ENCODE measurements at places on chromosomes 5 and 9.

- DNase-seq = no peak
These were observed 366.3 kb upstream of the ADAMTS16 start for GRCh38 chr5:4773827-4774317.

GRCh38 chr5:40030661-40031060 is 605.9 kb upstream of the DAB2 start:
- no peak for DNase-seq

DNA sequence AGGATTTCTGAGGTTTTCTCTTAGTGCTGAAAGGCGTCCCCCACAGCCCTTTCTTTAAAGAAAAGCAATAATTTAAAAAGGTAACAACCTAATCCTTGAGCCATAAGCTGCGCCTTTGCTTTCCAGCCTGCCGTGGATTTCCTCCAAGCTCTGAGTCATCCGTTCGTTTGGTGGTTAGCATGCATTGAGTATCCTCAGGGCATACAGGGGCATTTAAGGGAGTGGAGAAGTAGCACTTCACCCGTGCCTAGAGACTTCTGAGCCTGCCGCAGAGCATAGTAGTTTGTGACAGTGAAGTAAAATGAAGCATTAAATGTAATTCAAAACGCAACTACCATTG is 892 bp upstream of the TNC start:
- DNase-seq = no peak

DNA sequence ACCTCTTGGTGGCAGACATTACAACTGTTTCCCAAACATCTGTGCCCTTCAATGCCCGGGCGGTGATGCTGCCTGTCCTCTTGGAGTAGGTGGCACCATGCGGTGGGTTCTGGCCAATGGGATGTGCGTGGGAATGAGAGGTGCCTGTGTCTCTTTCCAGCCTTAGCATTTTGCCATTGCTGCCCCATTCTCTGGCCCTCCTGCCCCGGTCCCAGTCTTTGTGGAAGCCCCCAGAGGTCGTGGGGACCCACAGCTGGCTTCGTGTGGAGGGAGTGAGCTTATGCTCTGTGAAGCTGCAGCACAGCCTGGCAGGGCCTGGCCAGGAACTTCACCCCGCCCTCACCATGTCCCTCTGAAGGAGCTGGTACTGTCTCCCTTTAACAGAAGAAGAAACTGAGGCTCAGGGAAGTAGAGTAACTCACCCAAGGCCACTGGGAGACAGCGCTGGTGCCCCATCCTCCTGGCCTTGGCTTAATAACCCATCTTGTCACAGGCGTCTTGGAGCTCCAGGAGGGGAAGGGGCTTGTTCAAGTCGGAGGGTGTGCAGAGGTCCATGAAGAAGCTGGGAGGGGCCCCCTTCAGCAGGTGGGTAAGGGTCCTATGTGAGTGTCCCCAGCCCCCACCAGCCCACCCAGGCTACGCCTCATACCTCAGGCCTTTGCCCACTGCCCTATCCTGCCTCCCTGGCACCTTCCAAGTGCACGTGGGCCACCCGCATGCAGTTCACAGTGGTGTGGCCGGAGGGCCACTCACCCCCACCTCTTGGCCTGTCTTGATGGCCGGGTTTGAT is 173.6 kb downstream of the GAPVD1 start:
- DNase-seq = no peak

- no peak for DNase-seq
These were observed 19.9 kb downstream of the VAV2 start for GRCh38 chr9:133971981-133972941.

GRCh38 chr5:114249823-114250222 is 112.0 kb upstream of the KCNN2 start:
- DNase-seq = no peak

- DNase-seq = no peak
These were observed 184.8 kb upstream of the RASEF start for GRCh38 chr9:83247732-83248131.

DNA sequence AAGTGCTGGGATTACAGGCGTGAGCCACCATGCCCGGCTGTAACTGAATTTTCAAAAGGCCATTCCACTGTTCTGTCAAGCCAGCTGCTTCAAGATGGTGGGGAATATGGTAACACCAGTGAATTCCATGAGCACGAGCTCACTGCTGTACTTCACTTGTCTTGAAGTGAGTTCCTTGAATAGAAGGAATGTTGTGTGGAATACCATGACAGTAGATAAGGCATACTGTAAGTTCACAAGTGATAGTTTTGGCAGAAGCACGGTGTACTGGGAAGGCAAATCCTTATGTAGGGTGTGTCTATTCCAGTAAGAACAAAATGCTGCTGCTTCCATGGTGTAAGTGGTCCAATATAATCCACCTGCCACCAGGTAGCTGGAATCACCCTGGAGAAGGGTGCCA is 6.6 kb upstream of the PRXL2C start:
- DNase-seq = no peak

DNA sequence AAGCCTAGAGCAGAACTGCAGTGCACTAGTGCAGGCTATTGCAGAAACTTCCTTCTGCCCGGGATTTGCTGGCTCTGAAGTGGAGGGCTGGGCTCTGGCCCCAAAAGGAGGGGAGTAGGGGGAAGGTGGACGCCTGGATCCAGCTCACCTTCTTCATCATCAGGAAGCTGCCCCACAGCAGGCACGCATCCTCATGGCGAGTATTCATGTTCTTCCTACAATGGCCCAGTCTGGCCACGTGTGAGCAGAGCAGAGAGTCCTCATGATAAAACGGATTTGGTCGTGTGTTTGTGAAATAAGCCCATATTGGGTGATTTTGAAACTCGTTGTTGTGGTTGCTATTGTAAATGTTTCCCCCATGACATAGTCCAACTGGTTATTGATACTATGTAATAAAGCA is 8.2 kb upstream of the GLIPR2 start:
- no peak for DNase-seq

- DNase-seq = no peak
These were observed 214.7 kb upstream of the NR4A3 start for GRCh38 chr9:99606957-99607356.

GRCh38 chr9:404234-404633 is 189.6 kb downstream of the DOCK8 start:
- DNase-seq = no peak

GRCh38 chr5:1106385-1107166 is 5.3 kb downstream of the SLC12A7 start:
- no peak for DNase-seq

DNA sequence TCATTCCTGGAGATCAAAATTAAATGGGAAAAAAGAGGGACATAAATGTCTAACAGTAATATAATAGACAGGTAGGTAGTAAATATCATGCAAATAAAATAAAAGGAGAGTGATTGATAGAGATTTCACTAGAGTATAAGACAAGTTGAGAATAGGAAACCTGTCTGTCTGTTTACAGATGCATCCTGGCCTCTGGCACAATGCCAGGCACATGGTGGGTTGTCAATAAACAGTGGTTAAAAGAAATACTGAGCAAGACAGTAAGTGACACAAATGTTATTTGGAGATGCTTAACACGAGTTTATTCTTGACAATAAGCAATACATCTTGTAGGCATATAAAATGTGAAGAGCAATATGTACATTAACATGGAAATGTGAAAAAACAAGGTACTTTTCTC is 33.3 kb downstream of the RICTOR start:
- DNase-seq = no peak

DNA sequence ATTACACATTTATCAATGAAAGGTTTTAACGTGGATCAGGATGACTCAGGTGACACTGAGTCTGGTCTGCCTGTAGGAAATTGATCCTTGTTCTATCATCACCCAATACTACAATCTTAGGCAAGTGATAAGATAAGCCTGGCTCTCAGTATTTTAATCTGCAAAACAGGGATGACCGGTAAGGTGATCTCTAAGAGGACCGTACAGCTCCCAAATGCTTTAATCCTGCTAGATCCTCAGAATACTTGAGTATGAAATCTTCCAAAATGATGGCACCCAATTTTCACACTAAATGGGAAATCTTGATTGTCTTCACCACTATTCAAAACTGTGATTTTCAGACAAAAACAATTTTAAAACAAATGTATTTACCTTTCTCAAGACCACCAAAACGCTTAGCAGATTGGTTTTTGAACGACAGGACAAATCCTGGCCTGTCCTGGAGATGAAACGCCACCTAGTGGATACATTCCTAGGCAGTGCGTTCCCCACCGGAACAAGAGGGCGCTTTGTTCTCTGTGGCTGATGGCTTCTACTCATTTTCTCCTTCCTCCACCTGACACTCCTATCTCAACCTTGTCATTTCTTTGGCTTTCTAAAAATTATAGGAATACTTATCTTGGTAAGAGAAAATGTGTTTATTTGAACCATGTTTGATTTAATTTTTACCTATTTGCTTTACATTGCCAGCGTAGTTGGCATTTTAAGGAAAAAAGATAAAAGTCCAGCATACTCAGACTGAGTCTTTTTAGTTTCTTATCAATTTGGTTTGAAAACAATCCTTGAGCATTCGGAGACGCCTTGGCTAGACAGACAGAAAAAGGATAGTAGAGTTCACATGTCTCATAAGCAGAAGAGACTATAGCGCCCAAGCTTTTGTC is 41.2 kb upstream of the VCAN start:
- DNase-seq = peak; percentile 28

- DNase-seq = no peak
These were observed 360.9 kb downstream of the KDM4C start for GRCh38 chr9:7118633-7119032.

DNA sequence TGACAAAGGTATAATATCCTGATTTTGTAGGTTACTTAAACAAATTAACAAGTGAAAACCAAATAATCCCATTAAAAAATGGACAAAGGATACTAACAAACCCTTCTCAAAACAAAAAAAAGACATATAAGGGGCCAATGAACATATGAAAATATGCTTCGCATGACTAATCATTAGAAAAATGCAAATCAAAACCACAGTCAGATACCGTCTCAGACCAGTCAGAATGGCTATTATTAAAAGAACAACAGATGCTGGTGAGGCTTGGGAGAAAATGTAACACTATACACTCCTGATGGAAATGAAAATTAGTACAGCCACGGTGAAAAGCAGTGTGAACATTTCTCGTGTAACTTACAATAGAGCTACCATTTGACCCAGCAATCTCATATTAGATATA is 1542.2 kb upstream of the CDH9 start:
- DNase-seq = no peak

GRCh38 chr5:99315413-99316183 is 386.8 kb upstream of the CHD1 start:
- no peak for DNase-seq

DNA sequence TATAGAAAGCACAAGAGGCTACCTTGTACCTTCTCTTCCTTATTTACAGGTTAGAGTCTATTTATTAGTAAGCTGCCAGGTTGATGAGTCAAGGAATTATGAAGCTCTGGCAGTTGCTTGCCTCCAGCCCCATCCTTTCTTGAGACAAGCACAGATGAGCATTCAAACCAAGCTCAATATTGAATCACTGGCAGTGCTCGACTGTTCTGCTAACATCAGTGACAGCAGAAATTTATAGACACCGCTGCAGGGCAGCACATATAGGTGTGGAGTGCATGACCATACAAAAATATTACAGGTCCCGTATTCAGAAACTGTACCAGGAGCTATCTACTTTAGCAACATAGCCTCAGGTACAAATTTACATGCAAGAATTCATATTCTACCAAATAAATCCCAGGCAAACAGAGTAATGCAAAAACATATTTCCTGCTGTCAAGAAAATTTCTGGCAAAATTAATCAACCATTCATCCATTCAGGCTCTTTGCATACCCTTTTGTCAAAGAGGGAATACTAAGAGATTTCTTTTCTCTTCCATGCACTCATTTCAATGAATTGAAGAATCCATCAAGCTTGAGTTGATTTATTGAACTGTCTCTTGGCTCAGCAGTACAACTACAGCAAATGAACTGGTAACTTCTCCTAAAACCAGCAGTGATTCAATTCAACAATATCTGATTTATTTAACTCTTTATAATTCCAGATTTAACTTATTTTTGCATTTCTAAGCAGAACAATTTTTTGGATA is 26.9 kb upstream of the PCA3 start:
- DNase-seq = no peak

GRCh38 chr9:102778746-102779145 is 216.4 kb upstream of the CYLC2 start:
- DNase-seq = no peak

DNA sequence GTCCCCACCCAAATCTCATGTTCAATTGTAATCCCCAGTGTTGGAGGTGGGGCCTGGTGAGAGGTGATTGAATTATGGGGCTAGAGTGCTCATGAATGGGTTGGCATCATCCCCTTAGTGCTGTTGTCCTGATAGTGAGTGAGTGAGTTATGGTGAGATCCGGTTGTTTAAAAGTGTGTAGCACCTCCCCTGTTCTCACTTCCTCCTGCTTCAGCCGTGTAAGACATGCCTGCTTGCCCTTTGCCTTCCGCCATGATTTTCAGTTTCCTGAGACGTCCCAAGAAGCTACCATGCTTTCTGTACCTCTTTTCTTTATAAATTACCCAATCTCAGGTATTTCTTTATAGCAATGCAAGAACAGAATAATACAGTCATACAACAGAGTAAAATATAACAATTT is 742 bp upstream of the LECT2 start:
- no peak for DNase-seq

DNA sequence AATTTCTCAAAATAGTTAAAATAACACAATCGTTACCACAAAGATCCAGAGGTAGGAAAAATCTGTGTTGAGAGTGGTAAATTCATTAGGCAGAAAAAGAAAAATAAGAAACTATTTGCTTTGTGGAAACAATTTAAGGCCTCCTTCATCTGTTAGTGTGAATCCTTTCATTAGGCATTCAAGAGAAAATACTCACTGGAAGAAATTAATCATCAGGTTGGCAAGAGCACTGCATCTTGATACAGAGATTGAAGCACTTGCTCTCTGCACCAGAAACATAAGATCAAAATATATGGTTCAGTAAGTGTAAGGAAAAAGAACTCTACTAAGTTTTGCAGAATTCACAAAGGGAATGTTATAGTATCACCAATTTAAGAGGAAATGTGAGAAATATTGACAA is 44.4 kb downstream of the TTC39B start:
- DNase-seq = no peak

GRCh38 chr5:164504141-164504772 is 998.8 kb downstream of the MAT2B start:
- peak; percentile 21 for DNase-seq

GRCh38 chr9:68546596-68547390 is 6.1 kb upstream of the TMEM252 start:
- peak; percentile 84 for DNase-seq

DNA sequence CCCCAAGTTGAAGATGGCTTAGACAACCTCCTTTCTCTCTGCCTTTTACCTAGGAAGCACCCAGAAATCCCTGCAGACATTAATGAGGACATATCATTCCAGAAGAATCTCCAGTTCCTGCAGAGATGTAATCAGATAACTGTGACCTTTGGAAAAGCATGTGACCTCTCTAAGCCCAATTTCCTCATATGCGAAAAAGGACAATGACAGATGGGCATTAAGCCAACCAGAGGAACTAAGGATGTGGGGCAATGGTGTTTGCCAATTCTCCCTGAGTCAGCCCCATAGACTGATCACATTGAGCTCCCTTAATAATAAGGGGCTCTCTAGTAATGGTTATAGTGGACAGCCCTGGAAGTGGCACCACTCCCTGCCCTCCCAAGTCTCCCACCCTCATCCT is 10.1 kb upstream of the FOXI1 start:
- DNase-seq = no peak

- no peak for DNase-seq
These were observed 52.4 kb downstream of the CDC14B start for GRCh38 chr9:96567203-96567700.
